GM12878 (cell line): ENCODE measurements at places on chromosomes 16 and 17. TPM values are rescaled to one million over a fixed set of nuclear protein-coding genes. Genes with fewer than 3 reads are reported as not detected.
A peak's percentile ranks its signal among the peaks of the same experiment; 100 is the strongest.

- no peak for DNase-seq
- H3K27me3 ChIP-seq, result no peaks in the 10 kb centered on the region
- H3K36me3 ChIP-seq, result no peaks in the 10 kb centered on the region
- no peak overlapping the region for H3K4me3 ChIP-seq
Measured at GRCh38 chr16:47069313-47069712, 74.4 kb downstream of the NETO2 start.

DNA sequence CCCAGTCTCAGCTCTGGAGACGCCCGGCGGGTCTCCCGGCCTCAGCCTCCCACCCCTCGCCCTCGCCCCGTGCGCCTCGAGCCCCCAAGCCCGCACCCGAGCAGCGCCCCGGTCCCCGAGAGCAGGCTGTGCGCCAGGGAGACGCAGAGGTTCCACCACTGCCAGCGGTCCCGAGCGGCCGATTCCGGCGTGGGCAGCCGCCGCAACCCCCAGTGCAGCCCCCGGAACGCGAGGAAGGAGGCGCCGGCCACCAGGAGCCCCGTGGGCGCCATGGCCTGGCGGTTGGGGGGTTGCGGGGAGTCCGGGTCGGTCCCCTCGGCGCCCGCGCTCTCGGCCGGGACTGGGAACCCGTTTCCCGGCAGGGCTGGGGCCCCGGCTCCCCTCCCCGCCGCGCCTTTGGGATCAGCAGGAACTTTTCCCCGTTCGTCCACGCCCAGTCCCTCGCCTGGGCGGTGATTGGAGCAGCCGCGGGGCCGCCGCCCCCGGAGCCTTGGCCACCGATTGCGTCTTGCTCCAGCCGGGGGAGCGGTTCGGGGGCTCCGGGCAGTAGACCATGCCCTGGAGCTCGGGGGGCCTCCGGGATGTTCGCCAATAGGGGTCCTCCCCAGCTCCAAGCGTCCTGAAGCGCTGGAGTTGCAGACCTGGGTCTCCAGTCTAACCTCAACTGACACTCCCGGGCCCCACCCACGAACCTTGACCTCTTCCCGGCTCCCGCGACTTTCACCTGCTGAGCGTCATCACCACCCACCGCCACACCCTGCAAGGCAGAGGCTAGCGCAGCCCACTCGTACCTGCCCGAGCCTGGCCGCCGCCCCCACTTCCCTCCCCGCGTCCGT, at the start of gene TLCD2:
TSS of gene TLCD2 (minus strand) at position 407 of the 836 bp plus-strand sequence. CDS start at position 272, 135 bp downstream.
- H3K27me3 ChIP-seq, result peaks cover 5% of the 10 kb centered on the region
- no peak within 1 kb of the TSS for H3K27ac ChIP-seq
- H3K4me1 ChIP-seq, result peaks cover 9% of the 10 kb centered on the region
- peak within 1 kb of the TSS; percentile 63; the same call in 1 of the 2 replicates for H3K4me3 ChIP-seq
- no peak for DNase-seq

PRAC1 gene
- not detected in 2 replicates for total RNA-seq

DNA sequence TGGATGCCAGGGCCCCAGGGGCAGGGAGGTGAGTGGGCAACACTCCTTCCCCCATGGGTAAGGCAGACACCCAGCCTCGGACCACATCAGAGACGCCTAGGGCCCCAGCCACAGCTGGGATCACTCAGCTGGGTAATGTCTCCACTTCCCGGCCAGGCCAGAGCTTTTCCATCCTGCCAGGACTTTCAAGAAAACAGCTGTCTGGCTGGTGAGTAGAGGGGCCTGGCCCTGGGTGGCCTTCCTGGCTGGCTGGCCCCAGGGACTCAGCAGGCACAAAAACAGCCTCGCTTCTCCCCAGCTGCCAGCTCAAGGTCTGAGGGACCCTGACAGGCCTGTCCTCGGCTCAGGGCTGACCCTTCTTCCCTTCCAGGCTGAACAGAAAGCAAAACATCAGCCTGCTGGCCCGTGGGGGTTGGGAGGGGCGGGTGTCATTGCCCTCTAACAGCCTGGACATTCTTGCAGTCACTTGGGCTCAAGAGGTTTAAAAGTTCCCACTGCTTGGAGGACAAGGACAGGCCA, 45.3 kb upstream of the JPH3 start:
- H3K4me3 ChIP-seq, result no peak overlapping the region
- H3K4me1 ChIP-seq, result no peaks in the 10 kb centered on the region
- no peaks in the 10 kb centered on the region for H3K27me3 ChIP-seq
- no peak overlapping the region for H3K27ac ChIP-seq
- DNase-seq, result no peak
- no peaks in the 10 kb centered on the region for H3K36me3 ChIP-seq

GRCh38 chr16:81335669-81336068, 20.9 kb downstream of the GAN start:
- H3K4me3 ChIP-seq, result no peak overlapping the region
- peaks cover 4% of the 10 kb centered on the region for H3K4me1 ChIP-seq
- no peak for DNase-seq
- no peaks in the 10 kb centered on the region for H3K36me3 ChIP-seq
- no peaks in the 10 kb centered on the region for H3K27me3 ChIP-seq

- H3K36me3 ChIP-seq, result no peaks in the 10 kb centered on the region
- H3K4me1 ChIP-seq, result no peaks in the 10 kb centered on the region
- H3K27me3 ChIP-seq, result no peaks in the 10 kb centered on the region
Measured at GRCh38 chr17:62950067-62950466, 16.0 kb upstream of the TANC2 start.

KRT36 gene
- total RNA-seq, result not detected in 2 replicates

DNA sequence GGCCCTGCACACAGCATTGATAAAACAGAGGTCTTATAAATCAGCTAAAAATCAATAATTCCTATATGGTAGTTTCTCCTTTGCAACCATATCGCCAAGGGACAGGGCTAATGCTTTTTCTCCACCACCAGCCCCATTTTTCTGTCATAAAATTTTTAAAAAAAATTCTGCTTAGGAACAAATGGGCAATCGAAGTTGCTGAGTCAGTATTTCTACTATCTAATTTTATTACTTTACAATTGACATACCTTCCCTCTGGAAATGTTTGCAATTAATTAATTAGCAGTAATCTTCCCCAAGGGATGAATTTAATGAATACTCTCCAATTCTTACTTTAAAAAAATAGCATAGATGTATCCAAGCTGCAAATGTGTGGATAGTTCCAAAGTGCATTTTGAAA, 1.7 kb upstream of the IRX6 start:
- no peak overlapping the region for H3K27ac ChIP-seq
- H3K4me1 ChIP-seq, result no peaks in the 10 kb centered on the region
- no peaks in the 10 kb centered on the region for H3K27me3 ChIP-seq
- no peak for DNase-seq

SARM1 gene
- total RNA-seq, result 25.3 and 28.6 TPM in 2 replicates

SEC14L5 gene
- not detected in 2 replicates for total RNA-seq
